NCI-H1694 treated with DMSO at 0.1 percent for 48 hours (cell line): ENCODE measurements at places on chromosomes 2 and 18.

GRCh38 chr2:160295519-160296207 lies 95.6 kb upstream of the ITGB6 start:
- DNase-seq: no peak

GRCh38 chr2:59312967-59313940 lies 1072.1 kb upstream of the FANCL start:
- no peak for DNase-seq

- no peak for DNase-seq
Observed at GRCh38 chr2:79982445-79982844, 322.1 kb downstream of the LRRTM1 start.

GRCh38 chr2:226771067-226771466 lies 28.6 kb downstream of the IRS1 start:
- no peak for DNase-seq

DNA sequence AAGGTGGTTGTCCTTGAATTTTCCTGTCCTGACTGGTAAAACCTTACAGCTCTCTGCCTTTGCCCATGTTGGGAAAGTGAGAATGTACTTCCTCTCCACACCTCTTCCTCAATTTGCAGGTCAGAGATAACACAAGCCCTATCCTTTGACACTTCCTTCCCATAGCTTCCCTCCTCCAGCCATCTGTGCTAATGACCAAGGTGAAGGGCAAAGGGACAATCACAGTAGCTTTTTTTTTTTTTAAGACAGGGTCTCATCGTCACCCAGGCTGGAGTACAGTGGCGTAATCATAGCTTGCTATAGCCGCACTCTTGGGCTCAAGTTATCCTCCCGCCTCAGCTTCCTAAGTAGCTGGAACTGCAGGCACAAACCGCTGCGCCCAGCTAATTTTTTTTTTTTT lies 24.3 kb upstream of the STPG4 start:
- DNase-seq: no peak

DNA sequence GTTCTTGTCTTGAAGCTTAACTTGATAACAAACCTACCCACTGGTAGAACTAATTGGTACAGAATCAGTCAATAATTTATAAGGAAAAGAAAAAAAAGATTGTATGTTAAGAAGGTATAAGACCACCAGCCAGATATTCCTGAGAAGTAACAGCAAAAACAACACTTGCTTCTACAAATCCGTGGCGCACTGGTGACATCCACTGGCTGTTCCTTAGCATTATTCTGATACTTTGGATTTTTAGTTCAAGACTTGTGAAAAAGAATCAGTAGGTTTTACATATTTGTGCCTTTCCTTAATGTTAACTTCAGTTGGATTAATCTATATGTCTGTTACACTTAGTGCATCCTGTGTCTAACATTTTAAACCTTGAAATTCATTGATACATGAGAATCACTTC lies 141.8 kb downstream of the GRB14 start:
- DNase-seq: peak; percentile 61

DNA sequence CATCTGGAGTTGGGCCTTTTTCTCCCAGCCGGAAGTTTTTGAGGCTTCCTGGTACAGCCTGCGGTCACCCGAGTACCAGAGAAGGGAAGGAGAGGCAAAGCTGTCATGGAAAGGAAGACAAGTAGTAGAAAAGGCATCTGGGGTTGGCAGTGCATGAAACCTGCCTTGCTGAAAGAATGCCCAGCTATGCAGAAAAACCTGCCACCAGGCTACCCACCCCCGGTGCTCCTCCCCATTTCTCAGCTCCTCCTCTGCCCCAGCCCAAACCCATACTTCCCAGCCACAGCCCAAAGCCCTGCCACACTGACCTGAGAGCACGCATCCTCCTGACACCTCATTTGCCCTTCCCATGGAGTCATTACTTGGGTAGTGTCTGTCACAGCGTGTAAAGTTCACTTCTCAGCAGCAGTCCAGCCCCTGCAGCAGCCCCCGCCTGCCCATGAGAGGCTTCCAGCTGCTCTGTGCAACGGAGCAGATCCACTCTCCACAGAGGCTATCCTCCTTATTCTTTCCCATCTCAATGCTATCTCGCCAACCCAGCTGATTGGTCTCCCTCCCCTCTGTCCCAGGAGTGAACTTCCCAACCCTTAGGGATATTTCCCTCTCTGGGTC lies 40.4 kb upstream of the MAL start:
- DNase-seq: no peak

DNA sequence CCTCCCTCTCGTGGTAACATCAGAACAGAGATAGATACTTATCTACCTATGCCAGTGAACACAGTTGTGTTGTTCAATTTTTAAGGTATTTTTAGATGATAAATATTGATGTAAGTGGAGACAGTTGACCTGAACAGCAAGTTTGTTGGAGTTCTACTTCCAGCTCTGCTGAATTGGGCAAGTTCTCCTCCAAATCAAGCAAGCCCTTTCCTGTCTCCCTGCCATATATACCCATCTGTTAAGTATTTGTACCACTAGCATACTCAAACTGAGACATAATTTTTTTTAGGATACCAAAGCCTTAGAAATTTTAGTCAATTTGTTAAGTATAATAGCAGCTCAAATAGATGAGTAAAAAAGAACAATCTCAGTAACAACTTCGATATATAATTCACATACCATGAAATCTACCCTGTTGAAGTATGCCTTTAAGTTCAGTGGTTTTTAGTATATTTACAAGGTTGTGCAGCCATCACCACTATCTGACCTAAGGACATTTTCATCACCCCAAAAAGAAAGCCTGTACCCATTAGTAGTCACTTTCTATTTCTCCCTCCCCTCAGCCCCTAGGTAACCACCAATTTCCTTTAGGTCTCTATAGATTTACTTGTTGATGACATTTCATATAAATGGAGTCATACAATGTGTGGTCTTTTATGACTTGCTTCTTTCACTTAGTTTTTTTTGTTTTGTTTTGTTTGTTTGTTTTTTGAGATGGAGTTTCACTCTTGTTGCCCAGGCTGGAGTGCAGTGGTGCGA lies 61.8 kb downstream of the COX7A2L start:
- DNase-seq: no peak

DNA sequence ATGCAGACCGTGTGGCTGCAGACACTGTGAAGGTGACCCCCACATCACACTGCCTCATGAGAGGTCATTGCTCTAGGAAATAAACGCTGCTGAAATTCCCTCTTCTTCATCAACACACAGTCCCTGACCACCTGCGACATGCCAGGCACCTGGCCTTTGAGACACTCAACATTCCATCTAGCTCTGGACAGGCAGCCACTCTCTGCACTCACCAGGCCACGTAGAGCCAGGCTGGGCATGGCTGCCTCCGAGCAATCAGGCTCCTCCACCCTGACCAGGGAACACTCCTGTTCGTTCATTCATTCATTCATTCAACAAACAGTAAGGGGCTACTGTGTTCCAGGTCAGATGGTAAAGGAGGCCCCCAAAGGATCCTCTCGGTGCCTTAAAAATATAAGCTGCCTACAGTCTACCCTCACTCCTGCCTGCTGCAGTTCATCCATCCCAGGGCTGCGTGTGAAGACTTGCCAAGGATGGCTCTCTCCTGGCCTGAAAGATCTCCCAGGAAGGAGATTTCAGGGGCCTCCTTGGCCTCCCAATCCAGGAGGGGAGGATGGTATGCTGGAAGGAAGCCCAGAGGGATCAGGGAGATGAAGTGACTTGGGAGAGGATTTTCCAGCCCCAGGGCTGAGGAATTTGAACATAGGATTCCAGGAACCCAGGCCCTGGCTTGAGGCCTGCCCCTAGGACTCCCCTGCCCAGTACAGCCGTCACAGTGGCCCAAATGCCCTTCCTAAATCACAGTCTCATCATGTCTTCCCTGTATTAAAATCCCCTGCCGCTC lies 66.7 kb downstream of the TNS1 start:
- no peak for DNase-seq

DNA sequence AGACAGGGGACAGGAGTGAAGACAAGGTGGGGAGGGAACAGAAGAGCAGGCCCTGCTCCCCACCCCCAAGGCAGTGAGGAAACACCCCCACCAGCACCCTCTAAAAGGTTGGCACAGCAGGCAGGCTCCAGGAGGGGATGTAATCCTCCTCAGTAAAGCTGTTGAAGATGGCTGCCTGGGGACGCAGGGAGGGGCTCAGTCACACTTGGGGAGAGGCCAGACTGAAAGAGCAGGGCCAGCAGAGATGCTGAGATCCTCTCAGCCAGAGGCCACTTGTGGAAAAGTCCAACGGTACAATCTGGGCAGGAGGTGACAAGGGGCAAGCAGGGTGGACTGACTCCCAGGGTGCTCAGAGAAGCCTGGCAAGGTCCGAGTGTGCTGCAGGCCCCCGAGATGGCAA lies 154.8 kb upstream of the ID2 start:
- DNase-seq: no peak

DNA sequence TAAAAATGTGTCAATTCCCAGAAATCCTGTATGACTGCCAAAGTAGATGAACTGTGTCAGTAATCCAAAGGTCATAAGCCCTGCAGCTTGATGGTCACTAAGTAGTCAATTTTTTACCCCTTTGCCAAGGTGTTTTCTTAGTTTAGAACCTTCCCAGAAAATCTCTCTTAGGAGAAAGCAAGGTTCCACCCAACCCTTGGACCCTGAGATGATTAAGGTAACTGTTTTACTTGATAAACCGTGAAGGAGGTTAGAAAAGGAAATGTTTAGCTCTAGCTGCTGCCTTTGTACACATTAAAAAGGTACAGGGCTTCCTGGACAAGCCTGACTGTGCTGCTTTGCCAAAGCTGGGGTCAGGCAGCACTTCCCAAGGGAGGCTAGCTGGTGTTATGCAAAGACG lies 24.4 kb upstream of the LRP2 start:
- no peak for DNase-seq

- DNase-seq: no peak
Observed at GRCh38 chr2:56127010-56127409, 56.8 kb upstream of the CCDC85A start.

DNA sequence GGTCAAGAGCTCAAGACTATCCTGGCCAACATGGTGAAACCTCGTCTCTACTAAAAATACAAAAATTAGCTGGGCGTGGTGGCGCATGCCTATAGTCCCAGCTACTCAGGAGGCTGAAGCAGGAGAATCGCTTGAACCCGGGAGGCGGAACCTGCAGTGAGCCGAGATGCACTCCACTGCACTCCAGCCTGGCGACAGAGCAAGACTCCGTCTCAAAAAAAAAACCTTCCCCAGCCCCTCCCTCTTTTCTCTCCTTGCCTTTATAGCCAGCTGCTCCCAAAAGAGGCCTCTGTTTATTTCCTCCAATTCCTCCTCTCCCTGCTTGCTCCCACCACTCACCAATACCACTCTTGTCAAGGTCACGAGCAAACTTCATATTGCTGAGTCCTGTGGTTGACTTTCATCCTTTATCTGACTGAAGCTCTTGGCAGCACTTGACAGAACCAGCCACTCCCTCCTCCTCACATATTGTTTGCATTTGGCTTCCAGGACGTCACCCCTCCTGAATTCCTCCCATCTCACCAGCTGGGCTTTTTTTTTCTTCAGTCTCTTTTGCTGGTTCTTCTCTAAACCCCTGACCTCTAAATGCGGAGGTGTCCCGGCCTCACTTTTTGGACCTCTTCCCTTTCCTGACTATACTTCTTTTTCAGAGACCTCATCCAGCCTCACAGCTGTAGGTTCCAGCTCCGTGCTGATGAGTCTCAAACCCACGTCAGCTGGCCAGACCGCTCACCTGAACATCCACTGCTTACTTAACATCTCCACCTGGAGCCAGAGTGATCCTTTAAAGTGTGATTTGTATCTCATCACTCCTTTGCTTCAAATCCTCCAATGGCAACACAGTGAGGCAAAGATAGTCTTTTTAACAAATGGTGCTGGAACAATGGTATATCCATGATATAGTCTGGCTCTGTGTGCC lies 84.6 kb upstream of the CAB39 start:
- DNase-seq: no peak

DNA sequence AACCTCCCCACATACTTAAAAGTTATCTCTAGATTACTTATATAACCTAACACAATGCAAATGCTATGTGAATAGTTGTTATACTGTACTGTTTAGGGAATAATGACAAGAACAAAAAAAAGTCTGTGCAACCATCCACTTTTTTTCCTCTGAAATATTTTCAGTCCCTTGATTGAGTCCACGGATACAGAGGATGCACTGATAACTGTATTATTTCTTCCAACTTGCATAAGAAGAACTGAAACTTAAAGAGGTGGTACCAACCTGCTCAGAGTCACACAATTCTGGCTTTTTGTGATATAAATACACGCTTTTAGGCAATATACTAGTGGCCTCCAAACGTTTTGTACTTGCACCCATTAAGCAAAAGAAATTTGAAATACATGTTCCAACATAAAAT lies 1.4 kb downstream of the SMC6 start:
- no peak for DNase-seq

DNA sequence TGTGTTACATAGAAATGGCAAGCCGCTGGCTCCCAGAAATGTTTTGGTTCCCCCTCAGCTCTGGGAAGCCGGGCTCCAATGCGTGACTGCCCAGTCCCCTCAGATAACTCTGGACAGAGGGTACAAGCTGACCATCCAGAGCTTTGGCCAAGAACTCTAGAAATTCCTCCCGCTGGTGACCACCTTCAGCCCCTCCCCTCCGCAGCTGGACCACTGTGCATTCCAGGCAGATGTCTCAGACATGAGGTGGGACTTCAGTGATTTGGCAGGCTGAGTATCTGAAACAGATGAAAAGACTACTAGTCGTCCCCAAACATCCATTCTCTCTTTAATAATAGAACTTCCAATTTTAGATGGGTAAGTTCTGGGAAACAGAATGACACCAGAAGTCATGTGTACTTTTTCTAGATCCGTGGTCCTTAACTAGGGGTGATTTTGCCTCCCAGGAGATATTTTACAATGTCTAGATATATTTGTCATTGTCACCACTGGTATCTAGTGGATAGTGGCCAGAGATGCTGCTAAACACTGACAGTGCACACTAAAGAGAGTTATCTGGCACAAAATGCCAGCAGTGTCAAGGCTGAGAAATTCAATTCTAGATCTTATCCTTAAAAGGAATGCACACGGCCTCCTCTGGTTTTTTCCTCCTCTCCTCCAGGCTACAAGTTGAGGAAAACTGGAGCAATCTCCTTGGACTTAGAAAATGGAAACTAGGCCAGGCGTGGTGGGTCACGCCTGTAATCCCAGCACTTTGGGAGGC lies 294.3 kb downstream of the SRBD1 start:
- no peak for DNase-seq

- no peak for DNase-seq
Observed at GRCh38 chr2:227460070-227460485, 11.9 kb upstream of the AGFG1 start.
